NK-92 treated with Interleukin-12 subunit alpha and Interleukin-12 subunit beta, amount 100 ng/mL, for 24 hours (cell line): ENCODE measurements at places on chromosomes 2 and 18.

DNA sequence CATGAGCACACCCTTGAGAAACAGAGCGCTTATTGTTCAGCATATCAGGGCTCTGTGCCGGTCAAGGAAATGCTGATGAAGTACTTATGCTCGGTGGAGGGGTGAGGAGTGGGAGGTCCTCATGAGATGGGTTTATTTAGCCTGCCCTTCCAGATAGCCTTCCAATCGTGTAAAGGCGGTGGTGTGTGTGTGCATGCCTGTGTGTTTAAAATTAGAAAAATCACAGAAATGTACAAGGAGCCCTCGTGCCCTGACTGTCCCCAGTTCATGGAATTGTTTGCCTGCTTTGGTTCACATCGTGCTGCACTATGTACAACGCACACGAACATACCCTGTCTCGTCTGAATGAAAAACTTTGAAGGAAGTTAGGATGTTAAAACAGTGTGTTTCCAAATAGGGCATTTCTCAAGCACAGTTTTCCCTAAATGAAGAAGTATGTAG is 158.6 kb downstream of the AQP4 start:
- no peak for DNase-seq

DNA sequence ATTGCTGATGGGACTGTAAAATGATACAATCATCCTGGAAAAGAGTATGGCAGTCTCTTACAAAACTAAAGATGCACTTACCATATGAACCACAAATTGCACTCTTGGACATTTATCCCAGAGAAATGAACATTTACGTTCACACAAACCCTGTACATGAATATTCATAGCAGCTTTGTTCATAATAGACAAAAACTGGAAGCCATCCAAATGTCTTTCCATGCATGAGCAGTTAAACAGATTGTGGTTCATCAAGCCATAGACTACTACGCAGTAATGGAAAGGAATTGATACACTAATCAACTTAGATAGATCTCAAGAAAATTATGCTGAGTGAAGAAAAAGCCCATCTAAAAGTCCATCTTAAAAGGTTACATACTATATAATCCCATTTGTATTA is 156.1 kb upstream of the SLC39A10 start:
- DNase-seq: no peak

DNA sequence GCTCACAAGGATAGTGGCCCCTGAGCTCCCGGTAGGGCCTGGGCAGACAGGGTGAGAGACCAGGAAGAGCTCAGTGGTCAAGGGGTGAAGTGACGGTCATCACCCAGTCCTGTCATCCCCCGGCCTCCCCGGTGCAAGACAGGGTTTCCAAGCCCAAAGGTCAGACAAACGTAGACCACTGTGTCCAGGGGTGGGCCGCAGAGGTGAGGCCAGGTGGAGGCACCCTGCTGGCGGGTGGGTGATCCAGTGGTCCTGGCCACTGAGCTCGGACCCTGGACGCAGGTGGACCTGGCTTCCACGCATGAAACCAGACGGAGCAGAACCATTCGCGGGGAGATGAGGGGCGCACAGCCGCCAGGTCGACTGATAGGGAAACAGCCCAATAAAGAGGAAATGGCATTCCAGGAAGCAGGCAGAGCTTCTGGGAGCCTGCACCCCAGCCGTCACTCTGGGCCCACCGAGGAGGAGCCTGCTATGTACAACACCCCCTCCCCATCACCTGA is 14.4 kb upstream of the SNED1 start:
- no peak for DNase-seq

GRCh38 chr18:79634593-79635426 is 44.8 kb upstream of the CTDP1 start:
- DNase-seq: no peak

- no peak for DNase-seq
These were observed 145.0 kb downstream of the UBE2E3 start for GRCh38 chr2:181125359-181125758.

- no peak for DNase-seq
These were observed 20.0 kb upstream of the LANCL1 start for GRCh38 chr2:210496512-210496911.
